ENCODE measurements at places on chromosomes 16 and 17. TPM values are rescaled to one million over a fixed set of nuclear protein-coding genes. Genes with fewer than 3 reads are reported as not detected.

DNA sequence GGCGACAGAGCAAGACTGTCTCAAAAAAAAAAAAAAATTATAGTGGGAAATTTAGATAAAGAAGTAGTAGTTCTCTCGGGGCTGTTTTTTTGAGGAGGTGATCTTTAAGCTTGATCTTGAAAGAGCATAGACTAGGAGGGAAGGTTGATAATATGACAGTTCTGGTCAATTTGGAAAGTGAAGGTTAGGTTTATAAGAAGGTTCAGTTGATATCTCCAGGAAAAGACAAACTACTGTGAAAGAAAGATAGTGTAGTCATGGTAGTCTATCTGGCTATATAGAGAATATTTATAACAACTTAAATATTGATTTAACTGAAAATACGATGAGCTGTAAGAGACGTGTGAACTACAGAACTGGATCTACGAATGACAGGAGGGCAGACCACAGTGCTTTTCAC is 3.1 kb downstream of the ATF7IP2 start:
- no peak for ATAC-seq
- peaks cover 19% of the 10 kb centered on the region for H3K4me1 ChIP-seq
- H3K27ac ChIP-seq = no peak overlapping the region
- H3K27me3 ChIP-seq = no peaks in the 10 kb centered on the region

DNA sequence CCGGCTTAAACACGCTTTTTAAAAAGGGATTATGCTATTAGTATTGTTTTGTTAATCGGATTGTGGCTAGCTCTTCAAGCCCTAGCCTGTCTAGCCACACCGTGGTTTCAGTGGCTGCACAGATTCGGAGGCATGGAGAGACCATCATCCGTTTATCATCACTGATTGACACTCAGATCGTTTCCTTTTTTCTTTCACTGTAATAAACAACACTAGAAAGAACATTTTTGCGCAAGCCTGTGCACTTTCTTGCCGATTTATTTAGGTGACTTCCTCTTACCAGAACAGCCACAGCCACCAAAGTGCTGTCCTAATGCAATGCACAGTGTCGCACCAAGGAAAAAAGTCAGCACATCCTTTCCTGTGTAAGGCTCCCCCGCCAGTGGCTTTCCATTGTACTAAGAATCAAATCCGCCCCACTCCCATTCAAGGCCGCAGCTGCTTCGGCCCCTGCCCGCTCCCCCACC is 78.2 kb downstream of the CRISPLD2 start:
- H3K4me3 ChIP-seq = no peak overlapping the region
- no peaks in the 10 kb centered on the region for H3K27me3 ChIP-seq
- no peak for ATAC-seq
- H3K4me1 ChIP-seq = peaks cover 5% of the 10 kb centered on the region
- no peak overlapping the region for H3K27ac ChIP-seq

- no peak for ATAC-seq
- no peak overlapping the region for H3K4me3 ChIP-seq
- H3K36me3 ChIP-seq = no peaks in the 10 kb centered on the region
- H3K4me1 ChIP-seq = no peaks in the 10 kb centered on the region
- H3K27me3 ChIP-seq = peaks cover 3% of the 10 kb centered on the region
- H3K27ac ChIP-seq = no peak overlapping the region
Observed at GRCh38 chr17:71710816-71711215, 410.0 kb upstream of the SOX9 start.

DNA sequence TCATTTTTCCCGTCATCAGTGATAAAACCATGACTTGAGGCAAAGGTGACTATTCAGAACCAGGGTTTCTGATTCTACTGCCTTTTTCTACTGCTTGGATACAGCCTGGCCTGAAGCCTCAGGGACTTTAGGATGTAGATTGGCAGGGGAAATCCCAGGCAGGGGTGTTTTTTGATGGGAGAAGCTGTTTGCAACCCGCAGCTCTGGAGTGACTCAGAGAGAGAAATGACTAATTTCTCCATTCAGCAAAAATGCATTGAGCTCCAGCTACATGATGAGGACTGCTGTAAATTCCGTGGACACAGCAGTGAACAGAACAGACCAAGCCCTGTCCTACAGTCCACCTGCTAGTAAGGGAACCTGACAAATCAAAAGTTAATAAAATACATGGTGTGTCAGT is 560.6 kb downstream of the CDH13 start:
- H3K4me3 ChIP-seq = peak overlapping the region; percentile 4
- peak; percentile 95 for ATAC-seq
- H3K36me3 ChIP-seq = no peaks in the 10 kb centered on the region
- peaks cover 26% of the 10 kb centered on the region for H3K27me3 ChIP-seq
- H3K27ac ChIP-seq = no peak overlapping the region

DNA sequence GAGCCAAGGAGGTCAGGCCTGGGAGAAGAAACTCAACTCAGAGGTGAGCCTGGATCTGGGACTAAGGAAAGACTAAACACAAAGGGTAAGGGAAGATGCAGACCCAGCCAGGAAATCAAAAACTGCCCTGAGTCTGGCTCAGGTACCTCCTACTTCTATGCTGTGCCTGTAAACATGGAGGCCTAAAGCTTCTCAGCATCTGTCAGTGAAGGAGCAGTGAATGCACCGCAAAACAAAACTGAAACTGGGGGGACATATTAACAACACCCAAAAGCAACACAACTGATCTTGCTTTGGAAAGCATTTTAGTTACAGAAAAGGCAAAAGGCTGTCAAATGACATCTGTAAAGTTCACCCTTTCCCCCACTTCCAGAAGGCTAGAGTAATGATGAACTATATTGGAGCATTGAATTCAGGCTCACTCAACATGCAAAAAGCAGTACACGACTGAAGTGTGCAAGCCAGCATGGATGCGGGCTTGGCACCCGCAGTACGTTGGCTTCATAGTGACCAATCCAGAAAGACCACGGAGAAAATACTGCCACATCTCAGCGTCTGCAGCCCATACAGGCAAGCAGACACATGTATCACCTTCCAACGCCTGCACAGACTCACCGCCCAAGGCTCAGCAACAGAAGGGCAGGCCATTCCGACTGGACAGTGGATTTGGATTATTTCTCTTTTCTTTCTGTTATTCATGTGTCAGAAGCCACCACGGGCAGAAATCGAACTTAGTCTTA is 3.8 kb downstream of the TBC1D16 start:
- H3K36me3 ChIP-seq = no peaks in the 10 kb centered on the region
- H3K27ac ChIP-seq = no peak overlapping the region
- no peak for ATAC-seq
- H3K27me3 ChIP-seq = no peaks in the 10 kb centered on the region
- H3K4me1 ChIP-seq = peaks cover 5% of the 10 kb centered on the region

DNA sequence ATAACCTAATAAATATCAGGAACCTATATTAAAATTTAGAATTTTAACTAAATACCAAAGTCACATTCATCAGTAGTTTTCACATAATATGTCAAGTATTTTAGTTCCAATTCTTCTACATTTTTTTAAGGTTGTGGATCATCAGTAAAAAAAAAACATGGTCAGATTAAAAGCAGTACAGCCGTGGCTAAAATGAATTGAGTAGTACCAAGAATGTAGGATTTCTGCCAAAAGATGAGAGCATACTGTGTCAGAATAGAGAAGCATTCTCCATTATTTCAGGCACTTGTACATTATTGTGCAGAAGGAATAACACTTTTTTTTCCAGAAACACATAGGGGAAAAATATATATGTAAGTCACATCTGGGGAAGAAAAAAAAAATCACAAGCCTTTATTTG is 1176.1 kb downstream of the CDH11 start:
- no peak for ATAC-seq
- no peaks in the 10 kb centered on the region for H3K4me1 ChIP-seq

- peaks cover 4% of the 10 kb centered on the region for H3K4me1 ChIP-seq
- peaks cover 11% of the 10 kb centered on the region for H3K36me3 ChIP-seq
- H3K27ac ChIP-seq = peak overlapping the region; percentile 86
- peak overlapping the region; percentile 92 for H3K4me3 ChIP-seq
- H3K27me3 ChIP-seq = no peaks in the 10 kb centered on the region
Observed at GRCh38 chr17:11996722-11997146, 541 bp downstream of the ZNF18 start.

DNA sequence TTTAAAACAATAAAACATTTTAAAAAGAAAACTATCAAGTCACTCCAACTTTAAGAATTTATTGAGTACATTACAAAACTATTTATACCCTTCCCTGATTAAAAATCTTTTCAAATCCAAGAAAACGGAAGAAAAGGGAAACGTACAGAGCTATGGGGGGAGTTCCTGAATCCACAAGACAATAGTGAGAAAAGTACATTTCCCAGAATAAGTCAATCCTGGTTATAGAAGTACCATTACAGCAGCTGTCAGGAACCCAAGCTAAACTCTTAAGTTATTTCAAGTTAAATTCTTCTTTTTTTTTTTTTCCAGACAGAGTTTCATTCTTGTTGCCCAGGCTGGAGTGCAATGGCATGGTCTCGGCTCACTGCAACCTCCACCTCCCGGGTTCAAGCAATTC is 45.7 kb downstream of the SPOP start:
- peaks cover 42% of the 10 kb centered on the region for H3K36me3 ChIP-seq
- peak overlapping the region; percentile 8 for H3K27ac ChIP-seq
- H3K4me3 ChIP-seq = no peak overlapping the region
- H3K4me1 ChIP-seq = peaks cover 22% of the 10 kb centered on the region
- H3K27me3 ChIP-seq = no peaks in the 10 kb centered on the region
- no peak for ATAC-seq

Gene CCR7
- total RNA-seq = 140 TPM

DNA sequence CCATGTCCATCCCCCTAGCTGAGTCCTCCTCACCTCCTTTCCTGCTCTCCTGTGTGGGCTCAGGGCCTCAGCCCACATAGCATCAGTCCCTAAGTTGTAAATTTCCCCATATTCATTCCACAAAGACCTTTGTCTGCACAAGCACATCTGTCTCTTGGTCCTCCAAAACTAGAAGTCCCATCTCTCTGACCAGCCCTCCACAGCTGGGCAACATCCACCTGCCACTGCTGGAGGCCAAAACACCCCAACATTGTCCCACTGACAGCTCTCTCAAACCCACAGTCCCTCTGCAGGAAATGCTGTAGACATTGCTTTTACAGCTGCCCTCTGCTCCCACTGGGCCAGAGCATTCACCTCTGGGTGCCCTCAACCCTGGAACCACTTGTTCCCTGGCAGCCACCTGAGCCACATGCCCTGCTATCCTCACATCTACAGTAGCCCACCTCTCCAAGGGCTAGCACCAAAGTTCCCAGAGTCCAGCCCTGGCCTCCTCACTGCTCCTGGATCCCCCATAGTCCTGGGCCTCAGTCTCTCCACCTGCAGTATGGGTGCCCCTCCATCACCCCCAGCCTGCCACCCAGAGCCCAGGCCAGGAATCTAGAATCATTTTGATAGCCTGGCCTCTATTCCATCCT is 1722.7 kb downstream of the TP53TG3F start:
- ATAC-seq = no peak
- no peak overlapping the region for H3K27ac ChIP-seq
- no peak overlapping the region for H3K4me3 ChIP-seq
- H3K27me3 ChIP-seq = no peaks in the 10 kb centered on the region

Gene ZC3H7A
- 144 TPM for total RNA-seq

- no peak for ATAC-seq
- H3K36me3 ChIP-seq = no peaks in the 10 kb centered on the region
- H3K4me3 ChIP-seq = no peak overlapping the region
- H3K27me3 ChIP-seq = peaks cover 27% of the 10 kb centered on the region
- H3K27ac ChIP-seq = no peak overlapping the region
Observed at GRCh38 chr17:74153821-74154430, 49.6 kb upstream of the RPL38 start.

DNA sequence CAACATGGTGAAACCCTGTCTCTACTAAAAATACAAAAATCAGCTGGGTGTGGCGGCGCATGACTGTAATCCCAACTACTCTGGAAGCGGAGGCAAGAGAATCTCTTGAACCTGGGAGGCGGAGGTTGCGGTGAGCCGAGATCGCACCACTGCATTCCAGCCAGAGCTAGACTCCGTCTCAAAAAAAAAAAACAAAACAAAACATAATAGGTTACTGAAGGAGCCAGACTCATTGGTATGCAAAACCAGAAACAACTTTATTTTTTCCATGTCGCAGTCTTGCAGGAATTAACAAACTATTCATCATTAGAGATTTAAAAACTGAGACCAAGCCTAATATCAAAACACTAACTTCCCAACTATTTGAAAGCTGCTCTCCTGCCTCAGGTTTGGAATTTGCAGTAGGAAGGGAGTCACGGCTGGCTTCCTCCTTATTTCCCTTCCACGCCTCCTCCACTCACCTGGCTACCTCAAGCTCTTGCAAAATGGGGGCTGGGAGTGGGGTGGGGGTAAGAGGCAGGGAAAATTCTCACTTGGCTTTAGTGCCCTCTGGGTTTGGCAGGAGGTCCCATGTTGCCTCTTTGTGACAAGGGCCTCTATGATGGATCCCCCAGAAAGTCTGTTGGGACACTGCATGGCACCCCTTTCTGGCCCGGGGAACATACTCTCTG is 34.1 kb upstream of the MYH10 start:
- H3K27me3 ChIP-seq = peaks cover 12% of the 10 kb centered on the region
- H3K36me3 ChIP-seq = no peaks in the 10 kb centered on the region
- H3K4me3 ChIP-seq = no peak overlapping the region
- peaks cover 1% of the 10 kb centered on the region for H3K4me1 ChIP-seq

DNA sequence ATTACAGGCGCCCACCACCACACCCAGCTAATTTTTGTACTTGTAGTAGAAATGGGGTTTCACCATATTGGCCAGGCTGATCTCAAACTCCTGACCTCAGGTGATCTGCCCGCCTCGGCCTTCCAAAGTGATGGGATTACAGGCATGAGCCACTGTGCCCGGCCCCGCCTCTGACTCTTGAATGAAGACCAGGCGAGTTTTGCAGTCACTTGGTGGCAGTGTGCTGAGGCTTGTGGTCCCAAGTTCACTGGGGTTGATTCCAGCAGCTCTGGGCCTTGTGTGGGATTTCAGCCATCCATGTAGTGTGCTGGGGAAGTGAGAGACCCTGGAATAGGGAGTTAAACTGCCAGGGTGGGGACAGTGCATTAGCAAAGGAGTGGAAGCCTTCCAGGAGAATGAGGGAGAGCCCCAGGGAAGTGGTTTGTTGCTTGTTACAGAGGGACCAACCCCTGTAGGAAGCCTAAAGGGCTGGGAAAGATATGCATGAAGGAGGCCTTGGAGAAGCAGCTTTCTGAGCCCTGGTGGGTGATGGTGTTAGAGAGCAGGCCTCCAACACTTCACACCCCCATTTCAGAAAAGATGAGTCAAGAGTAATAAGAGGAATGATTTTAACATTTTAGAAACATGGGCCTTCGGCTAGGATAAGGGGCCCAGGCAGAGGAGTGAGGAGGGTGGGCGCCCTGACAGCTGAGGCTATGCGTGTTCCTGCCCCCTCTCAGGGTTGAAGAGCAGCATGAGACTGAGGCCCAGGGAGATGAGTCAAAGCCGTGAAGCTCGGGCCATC is 14.5 kb downstream of the PSKH1 start:
- no peak for ATAC-seq
- H3K4me3 ChIP-seq = no peak overlapping the region
- peaks cover 21% of the 10 kb centered on the region for H3K36me3 ChIP-seq
- H3K4me1 ChIP-seq = peaks cover 12% of the 10 kb centered on the region

Gene MILR1
- not detected for total RNA-seq

GRCh38 chr17:82236142-82236971 is 7.5 kb downstream of the SLC16A3 start:
- peak overlapping the region; percentile 53 for H3K4me3 ChIP-seq
- peak overlapping the region; percentile 43 for H3K27ac ChIP-seq
- no peaks in the 10 kb centered on the region for H3K27me3 ChIP-seq
- peaks cover 15% of the 10 kb centered on the region for H3K4me1 ChIP-seq
- H3K36me3 ChIP-seq = peaks cover 81% of the 10 kb centered on the region

- H3K27ac ChIP-seq = no peak overlapping the region
- no peak overlapping the region for H3K4me3 ChIP-seq
- no peaks in the 10 kb centered on the region for H3K27me3 ChIP-seq
- no peaks in the 10 kb centered on the region for H3K4me1 ChIP-seq
- ATAC-seq = no peak
Observed at GRCh38 chr16:87789437-87790291, 23.9 kb upstream of the KLHDC4 start.

Gene TEKT5
- 0.19 TPM for total RNA-seq

Gene AGRP
- not detected for total RNA-seq
